Astrocyte of the cerebellum (primary cell): ENCODE measurements at places on chromosomes 12 and 14.

DNA sequence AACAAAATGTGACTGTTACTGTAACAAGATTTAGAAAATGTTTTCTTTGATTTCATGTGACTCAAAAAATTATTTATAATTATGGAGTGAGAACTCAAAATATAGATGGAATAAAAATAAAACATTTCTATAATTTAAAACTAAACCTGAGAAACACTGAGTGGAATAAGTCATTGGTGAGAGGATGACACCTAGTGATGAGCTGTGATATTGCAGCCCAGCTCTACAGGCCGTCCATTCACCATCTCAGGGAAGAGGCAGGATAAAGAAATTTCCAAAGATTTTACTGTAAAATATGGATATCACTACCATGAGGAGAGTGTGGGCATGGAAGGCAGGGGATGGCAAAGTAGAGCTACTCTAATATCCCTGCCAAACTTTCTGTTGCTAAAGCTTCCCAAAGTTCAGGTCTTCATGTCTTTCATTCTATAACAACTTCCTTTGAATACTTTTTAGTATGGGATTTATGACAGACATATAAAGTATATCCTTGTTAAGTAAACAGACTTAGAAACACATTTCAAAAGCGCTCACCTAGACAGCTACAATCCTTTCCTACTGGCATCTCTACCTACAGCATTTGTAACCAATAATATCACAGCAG, 308.0 kb downstream of the ITPR2 start:
- no peak for DNase-seq

- no peak for DNase-seq
These were observed 21.3 kb downstream of the SLC6A15 start for GRCh38 chr12:84891106-84891838.

DNA sequence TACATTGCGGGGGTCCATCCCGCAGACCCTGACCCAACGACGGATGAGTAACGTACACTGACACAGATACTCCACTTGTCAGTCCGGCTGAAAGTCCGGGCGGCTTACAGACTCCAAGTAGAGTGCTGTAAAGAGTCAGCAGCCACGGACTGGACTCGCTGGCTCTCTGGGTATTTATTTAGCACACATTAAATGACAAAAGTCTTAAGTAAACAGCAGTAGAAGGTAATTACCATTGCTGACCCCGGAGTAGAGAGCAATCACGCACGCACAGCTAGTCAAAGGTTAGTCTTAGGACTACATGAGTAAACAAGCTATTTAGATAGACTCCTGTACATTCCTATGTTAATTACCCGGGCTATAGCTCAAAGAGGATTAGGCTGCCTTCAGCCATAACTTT, 780.9 kb downstream of the RPS29 start:
- DNase-seq, result no peak

GRCh38 chr14:56351861-56352260, 227.7 kb upstream of the TMEM260 start:
- peak; percentile 47 for DNase-seq

- no peak for DNase-seq
These were observed 4.4 kb downstream of the BLTP3B start for GRCh38 chr12:100138048-100138802.

- no peak for DNase-seq
These were observed 19.8 kb downstream of the HVCN1 start for GRCh38 chr12:110669193-110669502.

GRCh38 chr12:113647048-113647447, 175.4 kb upstream of the LHX5 start:
- no peak for DNase-seq
